ENCODE measurements at places on chromosomes 3 and 15.

GRCh38 chr3:130849091-130849552 lies 44.8 kb upstream of the ATP2C1 start:
- DNase-seq = no peak
- no peak overlapping the region for H3K4me3 ChIP-seq
- H3K27ac ChIP-seq = no peak overlapping the region

- H3K27ac ChIP-seq = no peak overlapping the region
- H3K36me3 ChIP-seq = no peaks in the 10 kb centered on the region
- H3K27me3 ChIP-seq = no peaks in the 10 kb centered on the region
- no peaks in the 10 kb centered on the region for H3K4me1 ChIP-seq
- DNase-seq = no peak
- H3K4me3 ChIP-seq = no peak overlapping the region
Observed at GRCh38 chr3:179512378-179512777, 50.3 kb upstream of the ACTL6A start.

DNA sequence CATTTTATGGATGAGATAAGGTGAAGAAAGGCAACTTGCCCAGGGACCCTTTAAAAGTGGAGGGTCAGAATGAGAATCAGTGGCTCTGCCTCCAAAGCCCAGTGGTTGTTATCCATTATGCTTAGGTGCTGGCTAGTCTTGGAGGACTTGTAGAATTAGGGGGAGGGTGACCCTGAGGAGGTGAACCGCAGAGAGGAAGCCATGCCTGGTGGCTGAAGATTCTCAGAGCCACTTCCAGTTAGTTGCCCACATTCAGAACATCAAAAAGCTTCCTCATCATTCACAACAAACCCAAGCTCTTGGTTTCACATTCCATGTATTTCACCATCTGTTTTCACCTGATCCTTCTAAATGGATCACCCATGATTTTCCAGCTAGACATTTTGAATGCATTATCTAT lies 11.2 kb downstream of the EBLN2 start:
- no peaks in the 10 kb centered on the region for H3K4me1 ChIP-seq
- no peaks in the 10 kb centered on the region for H3K27me3 ChIP-seq
- peaks cover 10% of the 10 kb centered on the region for H3K36me3 ChIP-seq
- H3K27ac ChIP-seq = no peak overlapping the region

GRCh38 chr3:99708207-99708745 lies 69.9 kb downstream of the COL8A1 start:
- peaks cover 30% of the 10 kb centered on the region for H3K36me3 ChIP-seq
- DNase-seq = no peak
- no peaks in the 10 kb centered on the region for H3K4me1 ChIP-seq
- H3K27me3 ChIP-seq = no peaks in the 10 kb centered on the region

GRCh38 chr15:22930782-22931484 lies 49.2 kb downstream of the CYFIP1 start:
- H3K27me3 ChIP-seq = no peaks in the 10 kb centered on the region
- peaks cover 3% of the 10 kb centered on the region for H3K4me1 ChIP-seq
- no peak overlapping the region for H3K4me3 ChIP-seq
- DNase-seq = no peak
- H3K36me3 ChIP-seq = peaks cover 72% of the 10 kb centered on the region

GRCh38 chr3:55692957-55693558 lies 206.0 kb upstream of the WNT5A start:
- no peaks in the 10 kb centered on the region for H3K36me3 ChIP-seq
- H3K4me1 ChIP-seq = no peaks in the 10 kb centered on the region
- H3K4me3 ChIP-seq = no peak overlapping the region
- H3K27ac ChIP-seq = no peak overlapping the region
- no peaks in the 10 kb centered on the region for H3K27me3 ChIP-seq

DNA sequence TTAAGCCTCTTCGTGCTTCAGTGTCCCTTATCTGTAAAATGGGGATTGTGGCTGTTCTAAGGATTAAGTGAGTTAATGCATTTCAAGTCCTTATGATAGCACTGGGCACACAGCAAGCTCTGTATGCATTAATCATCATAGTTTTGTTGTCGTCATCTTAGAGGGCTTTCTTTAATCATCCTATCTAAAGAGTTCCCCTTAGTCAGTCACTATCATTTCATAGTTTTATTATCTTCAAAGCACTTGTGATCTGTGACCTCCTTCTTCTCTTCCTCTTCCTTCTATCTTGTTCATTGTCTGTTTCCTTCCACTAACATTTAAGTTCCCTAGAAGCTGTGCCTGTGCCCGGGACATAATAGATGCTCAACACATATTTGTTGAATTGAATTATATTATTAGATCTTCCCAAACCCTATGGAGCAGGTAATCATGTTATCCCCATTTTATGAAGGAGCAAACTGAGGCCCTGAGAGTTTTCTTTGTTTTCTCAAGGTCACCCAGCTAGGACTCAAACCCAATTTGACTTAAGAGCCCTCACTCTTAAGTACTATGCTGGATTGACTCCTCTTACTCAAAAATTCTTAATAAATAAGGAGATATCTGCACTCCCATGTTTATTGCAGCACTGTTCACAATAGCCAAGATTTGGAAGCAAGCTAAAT lies 24.1 kb downstream of the DUOX2 start:
- DNase-seq = no peak
- no peak overlapping the region for H3K4me3 ChIP-seq
- H3K36me3 ChIP-seq = no peaks in the 10 kb centered on the region
- no peaks in the 10 kb centered on the region for H3K4me1 ChIP-seq

GRCh38 chr3:8421711-8422110 lies 79.9 kb upstream of the LMCD1 start:
- H3K36me3 ChIP-seq = no peaks in the 10 kb centered on the region
- no peak overlapping the region for H3K27ac ChIP-seq
- H3K27me3 ChIP-seq = no peaks in the 10 kb centered on the region
- H3K4me3 ChIP-seq = no peak overlapping the region
- DNase-seq = no peak

GRCh38 chr3:183318877-183319276 lies 65.8 kb downstream of the B3GNT5 start:
- no peak for DNase-seq
- H3K27me3 ChIP-seq = no peaks in the 10 kb centered on the region
- H3K36me3 ChIP-seq = no peaks in the 10 kb centered on the region
- H3K4me3 ChIP-seq = no peak overlapping the region
- peaks cover 25% of the 10 kb centered on the region for H3K4me1 ChIP-seq

DNA sequence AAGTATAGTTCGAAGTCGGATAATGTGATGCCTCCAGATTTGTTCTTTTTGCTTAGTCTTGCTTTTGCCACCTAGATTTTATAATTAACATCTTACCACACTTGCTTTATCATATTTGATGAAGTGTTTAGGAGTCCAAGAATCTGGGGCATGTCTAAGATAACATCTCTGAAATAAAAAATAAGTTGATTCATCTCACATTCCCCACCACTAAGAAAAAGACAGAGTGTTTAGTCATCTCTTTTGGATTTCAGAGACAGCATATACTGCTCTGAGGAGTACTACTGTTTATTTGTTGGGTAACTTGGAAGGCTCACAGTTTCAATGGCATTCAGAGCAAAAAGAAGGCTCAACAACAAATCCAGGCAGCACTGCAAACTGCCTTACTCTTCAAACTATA lies 324.2 kb upstream of the ATP11B start:
- H3K27me3 ChIP-seq = no peaks in the 10 kb centered on the region
- H3K27ac ChIP-seq = no peak overlapping the region
- no peaks in the 10 kb centered on the region for H3K4me1 ChIP-seq
- no peak overlapping the region for H3K4me3 ChIP-seq
- DNase-seq = no peak

DNA sequence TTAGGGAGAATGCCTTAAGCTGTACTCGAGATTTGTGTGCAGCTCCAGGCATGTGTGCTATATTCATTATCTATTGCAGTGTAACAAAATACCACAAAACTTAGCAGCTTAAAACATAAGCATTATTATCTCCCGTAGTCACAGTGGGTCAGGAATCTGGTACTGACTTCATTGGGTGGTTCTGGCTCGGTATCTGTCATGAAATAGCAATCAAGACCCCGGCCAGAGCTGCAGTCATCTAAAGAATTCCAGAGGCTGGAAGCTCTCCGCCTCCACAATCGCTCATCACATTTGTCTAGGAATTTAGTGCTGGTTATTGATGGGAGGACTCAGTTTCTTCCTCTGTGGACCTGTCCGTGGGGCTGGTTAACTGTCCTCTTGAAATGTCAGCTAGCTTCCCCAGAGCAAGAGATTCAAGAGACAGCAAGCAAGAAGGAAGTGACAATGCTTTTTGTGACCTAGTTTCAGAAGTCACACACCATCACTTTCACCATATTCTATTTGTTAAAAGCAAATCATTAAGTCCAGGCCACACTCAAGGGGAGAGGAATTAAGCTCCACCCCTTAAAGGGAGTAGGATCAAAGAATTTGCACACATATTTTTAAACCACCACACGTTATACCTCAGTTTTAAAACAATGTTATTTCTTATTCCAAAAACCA lies 76.1 kb downstream of the TOP2B start:
- H3K27me3 ChIP-seq = no peaks in the 10 kb centered on the region
- no peaks in the 10 kb centered on the region for H3K36me3 ChIP-seq
- H3K4me3 ChIP-seq = no peak overlapping the region
- DNase-seq = no peak
- no peak overlapping the region for H3K27ac ChIP-seq

DNA sequence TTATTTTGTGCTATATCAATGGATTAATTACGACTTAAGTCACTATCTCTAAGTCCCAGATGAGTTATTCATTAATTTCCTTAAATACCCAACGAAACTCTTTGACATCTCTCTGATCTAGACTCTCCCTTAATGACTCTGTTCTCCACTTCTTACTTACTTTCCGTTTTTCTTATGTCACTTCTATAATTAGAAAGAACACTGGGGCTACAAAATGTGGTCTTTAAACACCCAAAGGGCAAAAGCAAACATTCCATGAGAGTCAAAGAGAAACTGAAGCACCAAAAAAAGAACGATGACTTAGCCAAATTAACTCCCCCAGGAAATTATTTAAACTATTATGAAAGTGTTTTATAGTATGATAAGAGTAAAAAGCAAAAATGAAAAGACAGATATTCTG lies 166.4 kb upstream of the UBE2E2 start:
- H3K27ac ChIP-seq = peak overlapping the region; percentile 18
- H3K36me3 ChIP-seq = no peaks in the 10 kb centered on the region
- DNase-seq = no peak
- no peaks in the 10 kb centered on the region for H3K27me3 ChIP-seq
- peaks cover 19% of the 10 kb centered on the region for H3K4me1 ChIP-seq

- no peak overlapping the region for H3K4me3 ChIP-seq
- peaks cover 12% of the 10 kb centered on the region for H3K27me3 ChIP-seq
- no peaks in the 10 kb centered on the region for H3K36me3 ChIP-seq
- no peak overlapping the region for H3K27ac ChIP-seq
- no peaks in the 10 kb centered on the region for H3K4me1 ChIP-seq
Observed at GRCh38 chr15:93520206-93520605, 431.2 kb upstream of the RGMA start.

DNA sequence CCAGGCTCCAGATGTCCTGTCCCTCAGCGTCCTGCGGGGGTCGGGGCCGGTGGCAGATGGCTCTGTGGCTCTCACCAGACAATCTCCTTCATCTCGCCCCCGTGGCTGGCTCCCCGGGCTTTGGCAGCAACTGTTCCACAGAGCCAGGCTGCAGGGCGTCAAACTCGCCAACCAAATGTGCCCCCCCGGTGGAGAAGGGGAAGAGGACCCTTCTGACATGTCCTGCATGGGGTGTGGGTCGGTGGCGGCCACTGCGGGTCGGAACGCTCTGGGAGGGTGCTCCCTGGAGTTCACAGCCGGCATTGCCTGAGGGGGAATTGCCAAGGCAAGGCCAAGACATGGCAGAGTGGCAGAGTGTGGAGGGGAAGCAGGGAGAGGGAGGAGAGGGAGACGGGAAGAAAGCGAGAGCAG lies 36.0 kb downstream of the BDH1 start:
- no peaks in the 10 kb centered on the region for H3K27me3 ChIP-seq
- no peak overlapping the region for H3K4me3 ChIP-seq
- peak overlapping the region; percentile 39 for H3K27ac ChIP-seq
- no peak for DNase-seq
- no peaks in the 10 kb centered on the region for H3K36me3 ChIP-seq

GRCh38 chr3:10495003-10495402 lies 10.4 kb downstream of the ATP2B2 start:
- H3K36me3 ChIP-seq = no peaks in the 10 kb centered on the region
- no peak for DNase-seq
- no peak overlapping the region for H3K27ac ChIP-seq
- no peaks in the 10 kb centered on the region for H3K27me3 ChIP-seq

- peaks cover 24% of the 10 kb centered on the region for H3K4me1 ChIP-seq
- no peaks in the 10 kb centered on the region for H3K27me3 ChIP-seq
- H3K36me3 ChIP-seq = peaks cover 3% of the 10 kb centered on the region
Observed at GRCh38 chr3:191141728-191142127, 57.3 kb upstream of the OSTN start.

- no peaks in the 10 kb centered on the region for H3K36me3 ChIP-seq
- H3K27me3 ChIP-seq = no peaks in the 10 kb centered on the region
- no peak for DNase-seq
- H3K27ac ChIP-seq = no peak overlapping the region
- H3K4me3 ChIP-seq = no peak overlapping the region
Observed at GRCh38 chr3:134086616-134087015, 56.9 kb upstream of the SLCO2A1 start.

- H3K27ac ChIP-seq = peak overlapping the region; percentile 89
- H3K4me1 ChIP-seq = peaks cover 33% of the 10 kb centered on the region
- no peaks in the 10 kb centered on the region for H3K27me3 ChIP-seq
- DNase-seq = peak; percentile 65
- H3K36me3 ChIP-seq = peaks cover 42% of the 10 kb centered on the region
- peak overlapping the region; percentile 82 for H3K4me3 ChIP-seq
Observed at GRCh38 chr3:123586131-123586530, 1.3 kb upstream of the HACD2 start.

DNA sequence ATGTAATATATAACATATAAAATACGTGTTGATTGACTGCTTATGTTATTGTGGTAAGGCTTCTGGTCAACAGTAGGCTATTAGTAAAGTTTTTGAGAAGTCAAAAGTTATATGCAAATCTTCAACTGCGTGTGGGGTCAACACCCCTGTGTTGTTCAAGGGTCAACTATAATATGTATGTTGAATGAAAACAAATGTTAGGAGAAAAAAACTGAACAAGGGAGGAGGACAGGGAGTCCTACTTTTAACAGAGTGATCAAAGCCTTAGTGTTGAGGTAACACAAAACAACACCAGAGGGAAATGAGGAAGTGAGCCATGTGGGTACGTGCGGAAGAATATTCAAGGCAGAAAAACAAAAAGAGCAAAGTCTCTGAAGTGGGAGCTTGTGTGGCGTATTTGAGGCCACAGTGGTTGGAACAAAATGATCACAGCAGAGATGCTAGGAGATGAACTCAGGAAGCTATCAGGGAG lies 62.5 kb downstream of the SFMBT1 start:
- H3K36me3 ChIP-seq = no peaks in the 10 kb centered on the region
- no peaks in the 10 kb centered on the region for H3K27me3 ChIP-seq
- no peak overlapping the region for H3K4me3 ChIP-seq
- DNase-seq = no peak

- H3K4me3 ChIP-seq = no peak overlapping the region
- H3K36me3 ChIP-seq = no peaks in the 10 kb centered on the region
- no peaks in the 10 kb centered on the region for H3K4me1 ChIP-seq
Observed at GRCh38 chr3:133330522-133330921, 69.3 kb upstream of the BFSP2 start.

DNA sequence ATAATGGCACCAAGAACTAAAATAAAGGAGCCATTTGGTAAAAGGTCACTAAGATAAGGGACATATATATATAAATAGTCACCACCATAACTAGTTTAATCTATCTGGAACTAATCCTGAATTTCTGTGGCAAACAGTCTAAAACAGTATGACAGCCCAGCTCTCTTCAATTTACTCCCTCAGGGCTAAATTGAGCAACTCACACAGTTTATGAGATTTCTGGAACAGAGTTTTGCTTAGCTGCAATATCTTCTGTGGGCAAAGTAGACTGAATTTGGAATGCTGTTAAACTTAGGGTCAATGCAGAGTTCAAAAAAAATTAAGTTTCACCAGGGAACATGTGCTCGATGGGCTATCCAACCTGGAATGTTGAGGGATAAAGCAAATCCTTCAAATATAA lies 70.1 kb upstream of the VEPH1 start:
- no peak overlapping the region for H3K4me3 ChIP-seq
- no peak overlapping the region for H3K27ac ChIP-seq
- H3K27me3 ChIP-seq = peaks cover 12% of the 10 kb centered on the region
- H3K36me3 ChIP-seq = no peaks in the 10 kb centered on the region
